Non-pigmented ciliary epithelial cell (primary cell): ENCODE measurements at places on chromosomes 7 and 10.

- no peak for DNase-seq
Measured at GRCh38 chr10:64430690-64431323, 909.6 kb downstream of the REEP3 start.

DNA sequence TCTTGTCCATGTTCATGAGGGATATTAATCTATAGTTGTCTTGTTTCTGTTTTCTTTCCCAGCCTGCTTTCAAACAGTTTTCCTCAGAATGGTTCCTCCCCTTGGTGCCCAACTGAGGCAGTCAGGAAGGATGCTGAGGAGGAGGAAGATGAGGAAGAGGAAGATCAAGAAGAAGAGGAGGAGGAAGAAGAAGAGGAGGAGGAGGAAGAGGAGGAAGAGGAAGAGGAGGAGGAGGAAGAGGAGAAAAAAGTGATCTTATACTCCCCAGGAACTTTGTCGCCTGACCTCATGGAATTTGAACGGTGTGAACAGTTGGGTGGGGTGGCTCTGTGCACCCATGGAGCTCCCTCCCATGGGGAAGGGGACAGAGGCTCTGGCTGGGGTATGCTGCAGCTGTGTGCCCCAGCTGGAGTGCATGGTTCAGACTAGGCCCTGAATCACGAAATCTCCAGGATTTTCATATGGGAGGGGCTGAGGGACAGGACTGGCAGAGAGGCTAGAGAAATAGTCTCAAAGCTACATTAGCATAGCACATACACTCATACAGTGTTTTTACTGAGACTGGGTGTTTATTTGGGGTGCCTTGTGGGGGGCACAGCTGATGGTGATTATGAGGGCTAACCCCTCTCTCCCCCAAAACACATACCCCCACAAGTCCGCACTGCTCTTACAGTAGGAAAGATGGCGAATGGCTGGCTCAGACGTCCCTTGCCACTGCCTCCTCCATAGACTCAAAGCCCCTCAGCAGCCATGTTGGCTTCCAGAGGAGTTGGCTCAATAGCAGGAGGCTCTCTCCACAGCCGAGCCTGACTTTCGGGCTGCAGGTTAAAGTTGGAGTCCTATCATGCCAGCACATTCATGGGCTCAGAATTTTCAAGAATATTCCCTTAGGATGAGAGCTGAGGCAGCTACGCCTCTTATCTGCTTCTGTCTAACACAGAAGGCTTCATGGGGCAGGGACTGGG is 11.9 kb downstream of the STRA8 start:
- DNase-seq, result no peak

DNA sequence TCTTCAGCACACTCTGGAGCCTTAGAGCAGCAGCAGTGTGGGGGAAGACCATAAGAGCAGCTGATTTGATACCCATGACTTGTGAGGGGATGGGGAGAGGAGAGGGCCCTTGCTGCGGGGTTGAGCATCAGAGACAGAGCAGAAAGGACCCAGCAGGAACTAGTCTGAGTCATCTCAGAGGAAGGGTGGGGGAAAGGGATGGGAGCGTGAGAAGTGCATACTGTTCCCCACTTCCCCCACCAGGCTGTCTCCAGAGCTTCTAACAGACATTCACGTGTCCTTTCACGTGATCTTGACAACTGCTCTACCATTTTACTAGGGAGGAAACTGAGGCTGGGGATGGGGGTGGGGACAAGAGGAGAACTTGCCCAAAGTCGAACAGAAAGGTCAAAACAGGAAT is 38.7 kb downstream of the FAM241B start:
- no peak for DNase-seq

DNA sequence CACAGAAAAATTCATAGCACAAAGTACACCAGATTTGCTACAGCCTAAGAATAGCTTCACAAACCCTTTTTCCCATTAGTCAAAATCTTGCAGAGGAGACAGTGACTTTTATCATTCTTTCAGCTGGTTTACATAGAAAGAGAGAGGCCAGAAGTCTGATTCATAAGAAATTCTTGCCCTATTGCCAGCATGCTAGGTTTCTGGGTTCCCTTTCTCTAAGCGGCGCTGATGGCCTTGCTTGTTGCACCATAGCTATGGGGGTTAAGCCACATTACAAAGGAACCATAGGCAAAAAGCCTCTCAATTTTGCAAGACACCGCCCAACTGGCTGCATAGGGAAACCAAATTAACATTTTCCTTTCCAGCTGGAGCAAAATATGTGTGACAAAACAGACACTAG is 87.4 kb downstream of the ZNF467 start:
- DNase-seq, result no peak

- DNase-seq, result no peak
Measured at GRCh38 chr10:122850705-122851640, 5.3 kb upstream of the CUZD1 start.
